Stimulated activated CD4-positive, alpha-beta T cell treated with anti-CD3 and anti-CD28 coated beads, TNF-alpha, amount 100 ng/mL, for 24 hours (primary cell): ENCODE measurements at places on chromosomes 4 and X.

- DNase-seq, result no peak
Measured at GRCh38 chrX:119325456-119325855, 73.7 kb upstream of the SLC25A43 start.

DNA sequence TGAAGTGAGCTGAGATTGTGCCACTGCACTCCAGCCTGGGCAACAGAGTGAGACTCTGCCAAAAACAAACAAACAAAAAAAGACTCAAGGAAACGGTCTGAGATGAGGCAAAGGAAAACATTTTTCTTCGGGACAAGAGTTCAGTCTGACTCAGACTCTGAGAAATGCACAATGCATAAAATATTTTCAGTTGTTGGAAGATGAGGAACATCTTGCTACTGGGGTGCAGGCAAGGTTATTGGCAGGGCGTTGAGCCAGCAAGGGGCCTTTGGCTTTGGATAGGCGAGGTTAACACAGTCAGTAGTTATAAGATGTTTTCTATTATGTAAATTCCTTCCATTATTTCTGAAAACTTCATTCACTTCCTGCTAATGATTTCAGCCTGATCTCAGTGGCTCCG is 96.1 kb upstream of the VCX start:
- DNase-seq, result no peak

DNA sequence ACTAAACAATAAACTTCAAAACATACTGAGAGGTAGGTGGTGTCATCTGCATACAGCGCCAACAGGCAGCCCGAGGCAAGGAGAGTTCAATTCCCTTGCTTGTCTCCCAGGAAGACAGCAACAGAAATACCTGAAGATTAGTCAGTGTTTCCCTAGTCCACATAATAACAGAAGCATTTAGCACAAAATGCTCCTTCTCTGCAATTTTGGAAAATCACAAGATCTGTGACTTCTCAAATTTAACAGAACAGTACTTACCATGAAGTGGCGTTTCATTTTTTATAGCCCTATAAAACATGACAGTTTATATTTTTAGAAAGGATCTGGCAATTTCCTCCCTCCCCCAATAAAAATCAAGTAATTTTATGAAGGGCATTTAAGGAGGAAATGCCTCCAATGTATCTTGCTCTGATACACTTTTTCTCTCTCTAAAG is 67.1 kb upstream of the MYOZ2 start:
- no peak for DNase-seq

DNA sequence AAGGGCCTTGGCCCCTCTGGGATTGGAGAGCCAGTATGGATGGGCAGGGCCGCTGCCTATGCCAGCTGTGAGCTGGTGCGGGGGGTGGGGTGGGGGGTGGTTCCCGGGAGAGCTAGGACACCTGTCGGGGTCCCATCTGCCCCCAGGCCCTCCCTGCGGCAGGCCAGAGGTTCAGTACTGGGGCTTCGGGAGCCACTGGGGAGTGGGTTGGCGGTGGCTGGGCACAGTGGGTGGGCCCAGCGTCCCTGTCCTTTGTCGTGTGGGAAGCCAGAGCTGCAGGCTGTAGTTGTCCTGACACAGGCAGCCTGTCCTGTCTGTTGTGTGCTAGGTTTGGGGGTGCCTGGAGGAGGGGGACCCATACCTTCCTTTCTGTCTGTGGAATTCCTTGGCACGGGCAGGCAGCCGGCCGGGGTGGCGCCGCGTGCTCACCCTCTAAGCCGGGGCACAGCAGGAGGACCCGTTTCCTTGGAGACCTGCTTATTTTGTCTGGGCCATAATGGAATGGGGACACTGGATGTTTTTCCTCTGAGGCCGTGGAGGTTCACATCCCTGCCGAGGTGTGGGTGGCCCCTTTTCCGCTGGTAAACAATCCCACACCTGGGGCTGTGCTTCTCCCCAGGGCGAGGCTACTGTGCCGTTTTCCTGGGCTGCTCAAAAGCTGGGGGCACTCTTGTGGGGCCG is 14.8 kb downstream of the DOK7 start:
- no peak for DNase-seq

DNA sequence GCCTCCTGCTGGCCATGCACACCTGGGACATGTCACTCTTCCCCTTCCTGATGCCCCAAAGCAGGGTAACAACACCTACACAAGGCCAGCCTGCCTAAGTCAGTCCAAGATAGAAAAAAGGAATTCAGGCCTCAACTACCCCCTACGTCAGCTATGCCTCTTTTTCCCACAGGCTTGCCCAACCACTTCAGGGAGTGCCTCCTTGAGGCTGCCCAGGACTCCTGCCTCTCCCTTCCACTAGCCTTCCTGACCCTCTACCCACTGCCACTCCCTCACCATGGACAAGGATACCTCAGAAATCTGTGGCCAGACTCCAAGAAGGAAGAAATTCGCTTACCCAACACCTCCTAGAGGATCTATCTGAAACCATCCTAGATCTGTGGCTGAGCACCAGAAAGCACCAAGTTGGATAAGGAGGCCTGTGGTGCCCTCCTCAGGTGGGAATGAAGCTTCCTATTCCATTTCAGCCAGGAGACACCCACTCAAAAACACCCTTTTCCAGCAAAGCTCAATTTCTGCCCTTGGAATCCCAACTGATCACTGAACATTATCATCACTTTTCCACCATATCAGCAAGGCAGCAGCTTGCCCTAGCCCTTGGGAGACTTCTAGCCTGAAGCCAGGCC is 1.8 kb downstream of the KDM5C start:
- no peak for DNase-seq

DNA sequence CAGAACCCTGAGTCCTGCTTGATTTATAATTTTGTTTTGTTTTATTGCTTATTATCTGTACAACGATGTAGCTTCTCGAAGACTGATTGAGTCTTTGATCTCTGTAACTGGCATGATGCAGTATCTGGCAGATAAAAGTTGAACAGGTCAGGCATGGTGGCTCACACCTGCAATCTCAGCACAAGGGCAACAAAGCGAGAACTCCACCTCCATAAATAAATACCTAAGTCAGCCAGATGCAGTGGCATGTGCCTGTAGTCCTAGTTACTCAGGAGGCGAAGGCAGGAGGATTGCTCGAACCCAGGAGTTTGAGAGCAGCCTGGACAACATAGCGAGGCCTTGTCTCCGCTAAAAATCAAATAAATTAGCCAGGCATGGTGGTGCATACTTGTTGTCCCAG is 15.7 kb upstream of the WDR19 start:
- DNase-seq, result no peak

GRCh38 chrX:119529345-119530276 is 35.6 kb downstream of the STEEP1 start:
- DNase-seq, result no peak

DNA sequence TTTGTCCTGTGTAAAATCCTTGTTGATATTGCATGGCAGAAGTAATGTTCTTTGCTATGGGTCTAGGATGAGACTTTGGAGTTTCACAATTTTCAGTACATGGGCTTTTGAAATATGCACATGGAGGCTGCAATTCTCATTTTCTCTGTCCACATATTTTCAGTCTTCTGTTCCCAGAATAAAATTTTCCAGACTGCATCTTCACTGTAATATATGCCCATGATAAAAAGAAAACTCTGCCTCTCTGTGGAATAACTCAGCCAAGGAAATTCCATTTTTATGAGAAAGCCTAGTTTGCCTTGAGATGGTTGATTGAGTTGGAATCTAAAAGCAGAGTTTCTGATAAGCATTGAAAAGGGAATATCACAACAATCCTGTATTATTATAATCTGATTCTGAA is 601.4 kb upstream of the AADAT start:
- no peak for DNase-seq

- DNase-seq, result no peak
Measured at GRCh38 chr4:123740236-123740635, 343.6 kb downstream of the SPRY1 start.

GRCh38 chrX:18272222-18272621 is 51.5 kb upstream of the BEND2 start:
- no peak for DNase-seq

DNA sequence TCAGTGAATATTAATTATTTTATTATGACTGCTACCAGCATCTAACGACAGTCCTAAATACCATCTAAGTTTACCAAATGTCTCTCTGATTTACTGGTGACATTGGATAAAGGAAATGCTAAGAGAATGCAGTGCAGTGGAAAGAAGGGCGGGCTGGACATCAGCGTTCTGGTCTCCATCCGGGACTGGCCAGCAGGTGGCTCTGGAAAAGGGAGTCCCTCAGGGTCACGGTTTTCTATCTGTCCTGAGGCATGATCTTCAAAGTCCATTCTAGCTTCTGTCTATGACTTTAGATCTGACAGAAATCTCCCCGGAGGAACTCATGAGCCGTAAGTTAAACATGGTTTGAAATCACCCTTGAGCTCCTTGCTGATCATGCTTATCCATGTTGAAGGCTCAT is 3.3 kb downstream of the TRIM2 start:
- no peak for DNase-seq

- DNase-seq, result no peak
Measured at GRCh38 chr4:164501074-164501473, 252.9 kb upstream of the SMIM31 start.

DNA sequence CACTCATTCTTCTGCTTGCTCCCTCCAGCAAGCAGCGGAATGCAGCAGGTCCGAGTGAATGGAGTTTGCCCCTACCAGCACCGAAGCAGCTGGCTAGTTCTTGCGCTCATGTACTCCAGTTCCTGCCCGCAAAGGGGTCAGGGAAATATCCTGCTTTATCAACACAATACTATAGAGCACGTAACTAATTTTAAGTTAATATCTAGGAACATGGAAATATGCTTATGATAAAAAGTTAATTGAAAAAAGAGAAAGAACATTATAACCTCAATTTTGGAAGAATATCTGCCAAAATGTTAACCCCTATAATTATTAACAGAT is 195.6 kb downstream of the SNCA start:
- DNase-seq, result no peak

DNA sequence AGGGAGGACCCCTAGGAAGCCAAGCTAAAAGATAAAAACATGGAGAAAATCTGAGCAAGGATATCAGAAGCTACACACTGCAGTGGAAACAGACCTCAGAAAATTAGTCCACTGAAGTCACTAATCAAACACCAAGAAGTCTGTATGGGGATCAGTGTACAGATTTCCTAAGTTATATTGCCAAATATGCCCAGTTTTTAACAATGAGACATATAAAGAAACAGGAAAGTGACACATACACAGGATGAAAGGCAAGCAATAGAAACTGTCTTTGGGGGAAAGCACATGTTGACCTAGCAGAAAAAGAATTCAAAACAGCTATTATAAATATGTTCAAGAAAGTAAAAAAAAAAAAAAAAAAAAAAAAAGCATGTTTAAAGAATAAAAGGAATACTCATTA is 153.7 kb downstream of the PPP4R3C start:
- no peak for DNase-seq

DNA sequence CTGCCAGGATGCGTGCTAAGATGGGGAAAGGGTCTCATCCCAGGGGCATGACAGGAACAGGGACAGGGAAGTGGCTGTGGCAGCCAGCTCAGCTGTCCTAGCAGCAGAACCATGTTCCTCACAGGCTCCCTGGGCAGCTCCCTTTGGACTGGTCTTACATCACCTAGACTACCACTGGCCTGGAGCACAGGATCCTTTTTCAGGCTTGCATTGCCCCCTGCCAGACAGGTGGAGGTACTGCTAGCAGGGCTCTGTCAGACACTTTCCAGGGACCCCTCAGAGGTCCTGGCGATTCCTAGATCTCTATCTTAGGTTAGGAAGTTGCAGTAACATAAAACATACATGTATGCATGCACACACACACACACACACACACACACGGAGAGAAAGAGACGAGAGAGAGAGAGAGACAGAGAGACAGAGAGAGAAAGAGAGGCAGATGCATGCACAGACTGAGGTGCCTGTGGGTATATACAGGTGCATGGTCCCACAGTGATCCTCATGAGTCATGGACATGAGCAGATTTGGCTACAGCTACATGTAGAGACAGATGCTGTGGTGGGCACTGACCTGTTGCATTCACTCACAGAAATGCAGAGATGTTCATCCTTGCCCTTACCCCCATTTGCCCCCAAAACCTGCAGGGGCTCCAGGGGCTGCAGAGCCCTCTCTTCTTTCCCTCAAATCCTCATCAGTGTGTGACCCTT is 63.6 kb downstream of the STARD8 start:
- no peak for DNase-seq

DNA sequence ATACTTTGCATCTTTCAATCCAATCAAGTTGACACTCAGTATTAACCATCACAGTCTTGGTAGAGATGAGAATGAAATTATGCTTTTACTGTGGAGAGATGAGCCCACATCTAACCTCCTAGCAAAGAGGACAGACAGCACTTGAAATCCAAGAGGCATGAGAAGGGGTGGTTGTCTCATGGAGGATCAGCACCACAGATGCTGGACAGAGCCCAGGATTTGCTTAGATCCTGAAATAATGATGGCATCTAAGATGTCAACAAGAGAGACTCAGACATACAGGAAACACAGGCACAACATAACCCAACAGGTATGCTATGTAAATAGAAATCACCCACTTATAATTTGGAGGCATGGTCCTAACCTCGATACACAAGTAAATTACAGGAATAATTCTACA is 74.3 kb upstream of the VCX2 start:
- DNase-seq, result no peak

- no peak for DNase-seq
Measured at GRCh38 chr4:10974371-10974770, 289.8 kb upstream of the CLNK start.

DNA sequence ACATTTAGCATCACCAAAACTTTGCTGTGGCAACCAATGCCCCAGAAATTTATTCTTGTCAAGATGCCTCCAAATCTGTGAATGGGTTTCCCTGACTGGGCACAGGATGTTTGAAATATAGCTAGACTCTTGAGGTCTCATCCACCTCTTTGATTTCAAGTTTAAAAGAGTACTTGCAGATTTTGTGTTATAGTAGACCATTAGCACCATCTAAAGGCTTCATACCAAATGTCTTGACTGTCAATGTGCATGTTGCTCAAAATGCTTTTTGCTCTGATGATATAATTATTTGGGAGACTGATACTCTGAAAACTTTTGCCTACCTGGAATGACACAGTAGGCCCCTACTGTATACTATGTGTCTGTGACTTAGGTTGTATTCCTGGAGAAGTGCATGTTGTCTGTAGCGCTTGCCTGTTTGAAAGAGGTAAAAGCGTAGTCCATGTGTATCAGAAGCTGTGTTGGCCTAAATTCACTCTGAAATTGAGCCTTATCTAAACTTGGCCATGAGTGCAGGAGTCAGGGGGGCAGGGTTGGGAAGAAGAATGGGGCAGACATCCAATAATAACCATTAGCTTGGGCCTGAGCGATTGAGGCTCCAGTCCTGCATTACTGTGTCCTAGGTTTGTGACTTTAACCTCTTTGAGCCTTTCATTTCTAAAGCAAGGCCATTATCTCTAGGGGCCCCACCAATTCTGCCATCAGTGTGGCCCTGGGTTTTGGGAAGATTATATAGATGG is 33.8 kb downstream of the NDP start:
- DNase-seq, result no peak

- DNase-seq, result no peak
Measured at GRCh38 chr4:23877758-23878229, 12.1 kb downstream of the PPARGC1A start.

- no peak for DNase-seq
Measured at GRCh38 chr4:58600290-58600689, 1490.1 kb upstream of the IGFBP7 start.
